ENCODE measurements at places on chromosomes 7 and 10. TPM values are rescaled to one million over a fixed set of nuclear protein-coding genes. Genes with fewer than 3 reads are reported as not detected.

SNX10 gene
- 4.4 TPM for total RNA-seq

SFRP4 gene
- total RNA-seq = 16.3 TPM

CFAP58 gene
- total RNA-seq = 0.20 TPM

LRRD1 gene
- not detected for total RNA-seq

MBLAC1 gene
- total RNA-seq = not detected

PIP gene
- total RNA-seq = not detected

TRIM24 gene
- 4.1 TPM for total RNA-seq

PLAC9 gene
- 3.8 TPM for total RNA-seq

TMEM273 gene
- not detected for total RNA-seq

ZSCAN25 gene
- total RNA-seq = 3.8 TPM

CALN1 gene
- total RNA-seq = not detected

RBP4 gene
- 5.4 TPM for total RNA-seq

PTF1A gene
- not detected for total RNA-seq

SUMF2 gene
- total RNA-seq = 154 TPM

COL26A1 gene
- 1.2 TPM for total RNA-seq

SMO gene
- total RNA-seq = 9.0 TPM

CCL24 gene
- not detected for total RNA-seq

PODXL gene
- total RNA-seq = 1.2 TPM

NPSR1 gene
- not detected for total RNA-seq

FFAR4 gene
- total RNA-seq = 0.16 TPM

STEAP2 gene
- 1.2 TPM for total RNA-seq

MRPS16 gene
- total RNA-seq = 61.4 TPM

STEAP4 gene
- not detected for total RNA-seq

MDH2 gene
- 140 TPM for total RNA-seq

All from MG63 (cell line).